ENCODE measurements at places on chromosomes 3 and 15. TPM values are rescaled to one million over a fixed set of nuclear protein-coding genes. Genes with fewer than 3 reads are reported as not detected.

SLC28A2 gene
- not detected for total RNA-seq

C3orf70 gene
- total RNA-seq, result 2.2 TPM

MESP2 gene
- 0.35 TPM for total RNA-seq

GOLGA6L7 gene
- total RNA-seq, result not detected

DNA sequence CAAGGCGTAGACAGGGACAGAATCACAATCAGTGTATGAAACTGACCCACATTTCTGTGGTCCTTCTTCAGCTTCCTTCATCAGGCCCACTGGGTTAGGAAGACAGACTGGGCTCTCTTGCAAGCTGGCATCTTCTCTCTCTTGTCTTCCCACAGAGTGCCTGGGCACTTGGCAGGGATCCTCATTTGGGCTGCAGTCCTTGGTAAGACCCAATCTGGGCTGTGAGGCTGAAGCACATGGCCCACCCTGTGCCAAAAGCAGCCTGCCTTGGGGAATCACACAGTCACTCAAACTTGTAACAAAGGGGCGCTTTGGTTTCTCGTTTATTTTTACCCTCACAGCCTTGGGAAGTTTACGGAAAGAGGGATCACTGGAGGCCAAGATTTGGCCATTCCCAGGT is 8.2 kb upstream of the EPHB3 start:
- no peaks in the 10 kb centered on the region for H3K4me1 ChIP-seq
- H3K4me3 ChIP-seq, result no peak overlapping the region
- H3K27me3 ChIP-seq, result no peaks in the 10 kb centered on the region

- no peak overlapping the region for H3K4me3 ChIP-seq
- H3K27me3 ChIP-seq, result no peaks in the 10 kb centered on the region
- no peak overlapping the region for H3K27ac ChIP-seq
- H3K36me3 ChIP-seq, result no peaks in the 10 kb centered on the region
- no peak for DNase-seq
Observed at GRCh38 chr15:31280046-31280830, 46.4 kb upstream of the KLF13 start.

GRCh38 chr3:66073464-66074141 is 34.9 kb upstream of the MAGI1 start:
- no peaks in the 10 kb centered on the region for H3K4me1 ChIP-seq
- H3K4me3 ChIP-seq, result no peak overlapping the region
- no peaks in the 10 kb centered on the region for H3K36me3 ChIP-seq
- no peak for DNase-seq

DNA sequence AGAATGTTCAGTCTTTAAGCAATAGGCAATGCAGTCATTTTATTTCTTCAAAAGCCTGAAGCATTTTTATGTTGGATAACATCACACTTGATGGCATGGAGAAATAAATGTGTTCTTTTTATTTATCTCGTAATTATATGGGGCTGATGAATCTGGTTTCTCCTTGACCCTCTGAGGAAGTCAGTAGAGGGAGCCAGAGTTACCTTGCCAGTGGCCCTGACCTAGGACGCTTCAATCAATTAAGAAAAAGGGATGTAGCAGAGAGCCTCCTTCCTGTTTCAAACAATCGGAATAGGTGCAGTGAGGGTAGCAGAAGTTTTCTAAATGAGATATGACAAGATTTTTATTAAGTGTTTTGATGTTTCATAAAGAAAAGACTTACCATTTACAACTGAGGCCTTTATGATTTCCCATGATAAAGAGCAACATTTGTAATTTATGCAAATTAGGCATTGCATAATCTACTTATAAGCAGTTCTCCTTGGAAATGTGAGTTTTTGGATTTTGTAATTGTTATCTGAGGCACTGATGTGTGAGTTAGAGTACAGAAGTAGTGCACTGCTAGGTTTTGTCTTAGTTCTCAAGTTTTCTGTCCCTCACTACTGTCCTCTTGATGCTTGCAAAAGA is 129.1 kb downstream of the RAP2B start:
- DNase-seq, result no peak
- H3K27ac ChIP-seq, result peak overlapping the region; percentile 20
- no peak overlapping the region for H3K4me3 ChIP-seq
- no peaks in the 10 kb centered on the region for H3K27me3 ChIP-seq
- H3K4me1 ChIP-seq, result peaks cover 50% of the 10 kb centered on the region

DNA sequence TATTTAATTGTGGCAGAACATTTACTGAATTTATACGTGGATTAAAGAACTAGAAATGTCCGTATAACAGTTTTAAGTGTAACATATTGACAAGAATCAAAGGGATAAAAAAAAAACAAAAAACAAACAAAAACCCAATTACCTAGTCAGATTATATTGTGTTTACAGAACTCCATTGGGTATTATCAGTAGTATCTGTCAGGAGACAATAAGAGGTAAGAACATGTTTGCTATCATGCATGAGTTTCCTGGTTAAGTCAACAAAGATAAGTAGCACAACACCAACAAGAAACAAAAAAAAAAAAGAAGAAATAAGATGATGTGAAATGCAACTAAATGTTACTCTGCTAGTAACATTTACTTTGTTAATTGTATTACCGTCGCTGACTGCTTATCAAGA is 570.6 kb downstream of the ZBBX start:
- H3K4me1 ChIP-seq, result no peaks in the 10 kb centered on the region
- no peak overlapping the region for H3K27ac ChIP-seq
- H3K27me3 ChIP-seq, result no peaks in the 10 kb centered on the region
- no peak for DNase-seq

- H3K4me3 ChIP-seq, result peak overlapping the region; percentile 33
- H3K27ac ChIP-seq, result no peak overlapping the region
- DNase-seq, result peak; percentile 55
- H3K27me3 ChIP-seq, result peaks cover 56% of the 10 kb centered on the region
Observed at GRCh38 chr15:58066042-58066867, 744 bp upstream of the ALDH1A2 start.

DNA sequence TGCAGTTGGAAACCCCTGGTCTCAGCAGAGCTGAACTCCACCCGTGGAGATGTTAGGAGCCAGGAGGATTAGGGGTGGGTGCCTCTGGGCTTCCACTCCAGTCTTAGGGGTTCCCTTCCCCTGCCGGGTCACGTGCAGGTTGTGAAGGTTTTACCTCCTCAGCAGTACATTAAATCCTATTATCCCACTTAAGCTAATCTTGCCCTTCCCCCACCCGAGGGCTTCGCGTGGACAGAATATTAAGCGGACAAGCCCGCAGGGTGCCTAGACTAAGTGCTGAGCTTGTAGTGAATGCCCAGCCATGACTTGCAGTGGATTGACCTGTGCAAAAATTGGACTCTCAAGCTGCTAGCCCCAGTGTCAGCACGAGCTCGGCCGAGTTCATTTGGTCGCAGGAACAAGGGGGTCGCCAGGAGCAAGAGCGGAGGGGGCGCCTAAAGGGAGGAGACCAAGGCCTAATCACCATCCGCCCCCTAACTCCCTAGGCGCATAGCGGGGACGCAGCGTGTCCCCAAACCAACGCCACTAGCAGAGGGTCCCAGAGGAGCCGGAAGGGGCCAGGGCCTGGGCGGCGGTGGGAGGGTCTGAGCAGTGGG is 498 bp upstream of the SEMA4B start:
- peak overlapping the region; percentile 74 for H3K27ac ChIP-seq
- H3K36me3 ChIP-seq, result no peaks in the 10 kb centered on the region
- H3K4me3 ChIP-seq, result peak overlapping the region; percentile 94
- H3K27me3 ChIP-seq, result no peaks in the 10 kb centered on the region
- H3K4me1 ChIP-seq, result peaks cover 14% of the 10 kb centered on the region

DNA sequence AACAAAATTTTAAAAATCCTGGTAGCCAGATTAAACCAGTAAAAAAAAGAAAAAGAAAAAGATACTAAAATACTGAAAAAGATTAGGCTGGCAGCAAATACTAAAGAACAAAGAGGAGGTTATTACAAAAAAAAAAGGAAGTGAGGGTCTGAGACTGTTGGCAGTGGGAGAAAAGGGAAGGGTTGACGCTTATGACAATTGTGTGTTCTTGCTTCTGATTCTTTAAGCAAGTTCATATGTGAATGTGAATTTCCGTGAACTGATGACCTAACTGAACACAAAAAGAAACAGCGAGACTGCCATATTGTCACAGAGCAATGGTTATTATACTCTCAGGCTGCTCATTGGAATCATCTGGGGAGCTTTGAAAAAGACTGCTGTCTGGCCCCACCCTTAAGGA is 56.5 kb downstream of the ATP13A4 start:
- peak overlapping the region; percentile 30 for H3K27ac ChIP-seq
- no peaks in the 10 kb centered on the region for H3K36me3 ChIP-seq
- H3K27me3 ChIP-seq, result no peaks in the 10 kb centered on the region
- peaks cover 21% of the 10 kb centered on the region for H3K4me1 ChIP-seq
- no peak for DNase-seq
- no peak overlapping the region for H3K4me3 ChIP-seq

DNA sequence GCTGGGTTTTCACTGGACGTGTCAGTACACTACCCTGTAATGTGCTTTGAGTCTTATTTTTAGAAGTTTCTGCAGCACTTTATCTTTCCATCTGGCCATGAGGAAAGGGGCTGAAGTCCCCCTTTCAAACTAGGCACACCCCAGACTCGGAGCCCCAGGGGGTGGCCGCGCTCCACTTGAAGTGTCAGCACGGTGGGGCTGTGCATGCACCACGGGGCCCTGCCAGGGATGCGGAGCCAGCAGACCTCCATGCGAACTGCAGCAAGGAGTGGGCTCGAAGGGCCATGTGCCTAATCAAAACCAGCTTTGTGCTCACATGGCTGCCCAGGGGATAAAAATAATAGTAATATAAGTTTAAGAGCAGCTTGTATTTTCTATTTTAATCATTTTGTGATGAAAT is 100.9 kb upstream of the HACD2 start:
- DNase-seq, result no peak
- peaks cover 6% of the 10 kb centered on the region for H3K36me3 ChIP-seq
- H3K4me1 ChIP-seq, result peaks cover 6% of the 10 kb centered on the region
- no peaks in the 10 kb centered on the region for H3K27me3 ChIP-seq
- no peak overlapping the region for H3K27ac ChIP-seq
- H3K4me3 ChIP-seq, result no peak overlapping the region

DNA sequence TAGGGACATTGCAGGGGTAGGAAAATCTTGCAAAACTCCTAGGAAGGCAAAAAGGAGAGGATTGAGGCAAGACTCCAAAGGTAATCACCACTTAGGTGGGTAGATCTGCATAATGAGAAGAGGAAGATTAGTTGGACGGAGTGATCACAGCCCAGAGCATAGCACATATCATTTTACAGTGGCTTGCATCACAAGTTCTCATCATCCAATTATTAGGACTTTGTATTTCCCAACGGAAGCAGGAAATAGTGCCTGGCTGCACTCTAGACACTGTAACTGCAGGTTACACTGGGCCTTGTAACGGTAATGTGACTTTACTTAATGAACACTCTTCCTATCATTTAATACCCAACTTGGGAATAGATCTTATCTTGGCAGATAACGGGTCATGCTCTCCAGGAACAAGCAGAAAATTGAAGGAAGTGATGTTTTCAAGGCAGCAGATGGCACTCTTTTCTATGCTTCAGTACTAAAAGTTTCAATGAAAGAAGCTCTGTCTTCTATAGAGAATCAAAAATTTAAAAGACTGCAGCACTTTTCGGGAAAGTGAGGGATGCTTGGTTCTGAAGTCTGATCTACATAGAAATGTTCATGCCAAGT is 101.9 kb upstream of the KCNMB2 start:
- H3K4me3 ChIP-seq, result no peak overlapping the region
- no peaks in the 10 kb centered on the region for H3K27me3 ChIP-seq
- DNase-seq, result no peak
